ENCODE measurements at places on chromosomes 5 and 9.

DNA sequence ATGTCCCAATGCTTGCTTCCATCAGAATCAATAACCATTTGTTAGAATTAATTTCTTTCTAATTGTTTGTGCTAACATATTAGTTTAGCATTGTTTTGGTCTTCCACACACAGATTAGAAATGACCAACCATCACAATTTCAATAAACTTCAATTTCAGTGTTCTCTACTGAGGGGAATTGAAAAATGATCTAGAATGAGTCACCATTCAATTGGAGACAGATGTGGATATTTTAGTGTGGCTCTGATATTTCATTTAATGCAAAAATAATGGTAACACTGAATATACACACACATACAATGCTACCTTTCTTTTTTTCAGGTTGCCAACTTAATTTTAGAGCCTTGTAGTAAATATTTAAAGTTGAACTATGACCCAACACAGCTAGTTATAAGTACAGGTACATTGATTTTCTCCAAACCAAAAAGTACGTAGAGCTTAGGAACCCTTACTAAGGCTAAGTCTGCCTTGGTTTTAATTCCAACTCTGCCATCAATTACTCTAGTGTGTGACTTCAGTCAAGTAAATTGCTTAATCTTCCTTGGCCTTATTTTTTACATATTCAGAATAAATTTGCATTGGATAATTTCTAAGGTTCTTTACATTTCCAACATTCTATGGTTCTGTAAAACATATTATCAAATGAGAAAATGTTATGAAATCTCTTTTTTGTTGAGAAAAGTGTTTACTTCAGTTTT is 143.9 kb downstream of the DMRTA1 start:
- DNase-seq: no peak

DNA sequence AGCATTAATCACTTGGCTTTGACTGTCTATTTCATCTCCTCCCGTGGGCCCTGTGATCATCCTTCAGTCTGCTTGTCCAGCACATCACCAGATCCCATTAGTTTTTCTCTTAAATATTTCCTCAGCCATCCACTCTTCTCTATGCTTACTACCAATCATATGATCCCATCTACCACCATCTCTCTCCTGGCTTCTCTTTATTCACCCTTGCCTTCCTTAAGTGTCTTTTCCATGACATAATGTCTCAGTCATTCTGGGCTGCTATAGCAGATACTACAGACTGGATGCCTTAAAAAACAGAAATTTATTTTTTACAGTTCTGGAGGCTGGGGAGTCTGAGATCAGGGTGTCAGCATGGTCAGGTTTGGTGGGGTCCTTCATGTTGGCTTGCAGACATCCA is 208.4 kb upstream of the PPP1R2B start:
- no peak for DNase-seq

GRCh38 chr5:77945874-77946273 is 169.7 kb upstream of the TBCA start:
- DNase-seq: no peak

DNA sequence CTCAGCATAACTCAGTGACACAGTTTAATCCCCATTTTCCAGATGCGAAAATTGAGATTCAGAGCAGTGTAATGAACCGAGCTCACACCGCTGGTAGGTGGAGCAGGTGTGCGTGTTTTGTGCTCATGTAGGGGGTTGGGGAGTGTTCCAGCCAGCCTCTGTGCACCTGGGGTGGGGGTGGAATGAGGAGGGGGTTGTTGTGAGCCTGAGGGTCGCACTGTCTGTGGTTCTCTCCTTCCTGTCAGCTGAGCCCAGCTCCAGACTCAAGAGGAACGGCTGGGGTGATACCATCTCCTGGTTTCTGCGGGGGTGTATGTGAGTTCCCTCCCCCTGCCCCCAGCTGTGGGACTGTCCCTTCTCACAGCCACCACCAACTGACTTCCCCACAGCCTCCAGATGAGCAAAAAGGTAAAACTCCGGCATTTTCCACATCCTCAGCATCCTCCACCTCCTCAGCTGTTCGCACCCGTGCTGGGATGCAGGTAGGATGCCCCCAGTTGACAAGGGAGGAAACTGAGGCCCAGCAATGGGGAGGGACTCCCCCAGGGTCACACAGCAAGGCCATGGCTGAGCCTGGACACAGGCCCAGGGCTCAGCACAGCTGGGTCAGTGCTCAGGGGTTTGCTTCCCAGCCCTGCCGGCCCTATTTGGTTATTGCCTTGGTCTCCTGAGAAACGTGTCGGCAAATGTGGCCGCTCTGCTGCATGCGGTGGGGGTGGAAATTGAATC is 2.1 kb downstream of the SH2D3C start:
- peak; percentile 75 for DNase-seq

GRCh38 chr9:112570671-112571167 is 84.1 kb downstream of the KIAA1958 start:
- no peak for DNase-seq

DNA sequence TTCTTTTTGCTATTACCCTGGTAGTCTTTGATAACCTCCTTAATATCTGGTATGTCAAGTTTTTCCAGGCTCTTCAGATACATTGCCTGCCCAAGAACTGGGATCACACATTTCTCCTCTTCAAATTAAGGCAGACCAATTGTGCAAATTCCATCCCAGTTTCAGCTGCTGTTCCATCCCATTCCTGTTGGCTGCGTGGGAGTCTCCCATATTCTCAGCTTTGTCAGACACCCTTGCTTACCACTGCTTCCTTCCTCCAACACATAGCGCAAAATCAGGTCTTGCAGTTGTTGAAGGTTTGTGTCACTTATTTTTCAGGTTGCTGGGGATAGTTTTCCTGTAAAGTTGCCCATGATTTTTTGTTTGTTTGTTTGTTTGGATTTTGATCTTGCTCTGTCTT is 15.2 kb downstream of the HCN1 start:
- DNase-seq: no peak

GRCh38 chr5:105554568-105555169 is 1992.1 kb upstream of the NUDT12 start:
- no peak for DNase-seq

DNA sequence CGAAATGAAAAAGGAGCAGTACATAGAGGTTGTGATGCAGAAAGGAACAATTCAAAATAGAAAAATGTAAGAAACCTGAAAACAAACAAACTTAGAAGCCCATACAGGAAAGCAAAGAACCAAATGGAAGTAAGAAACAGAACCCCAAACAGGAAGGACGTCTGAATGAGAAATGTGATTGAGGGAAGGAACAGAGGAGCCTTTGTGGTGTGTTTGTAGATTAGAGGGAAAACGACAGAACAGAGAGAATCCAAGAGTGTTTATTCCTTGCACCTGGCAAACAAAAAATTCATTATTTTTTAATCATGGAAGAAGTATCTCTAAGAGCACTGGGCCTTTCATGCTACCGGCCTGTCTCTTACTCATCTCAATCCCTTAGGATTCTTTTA is 67.8 kb upstream of the ZSWIM6 start:
- no peak for DNase-seq

DNA sequence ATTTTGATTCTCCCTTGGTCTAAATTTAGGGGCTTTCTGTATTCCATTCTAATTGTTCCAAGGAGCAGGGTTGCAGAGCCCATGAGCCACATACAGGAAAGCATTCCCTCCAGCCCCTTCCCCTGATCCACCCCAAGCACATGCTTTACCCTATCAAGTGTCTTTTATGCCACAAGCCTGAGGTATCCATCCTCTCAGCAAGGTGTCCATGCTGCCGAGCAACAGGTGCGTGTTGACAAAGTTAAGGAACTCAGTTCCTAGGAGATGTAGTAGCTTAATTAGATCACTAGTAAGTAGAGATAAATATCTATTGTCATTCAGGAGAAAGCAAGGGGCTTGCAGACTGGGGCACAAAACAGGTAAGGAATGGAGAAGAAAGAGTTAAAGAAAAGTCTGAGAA is 57.8 kb downstream of the FEM1C start:
- no peak for DNase-seq

GRCh38 chr5:39505363-39505762 is 80.6 kb upstream of the DAB2 start:
- no peak for DNase-seq

- DNase-seq: no peak
Observed at GRCh38 chr9:138049779-138050471, 172.3 kb downstream of the CACNA1B start.

DNA sequence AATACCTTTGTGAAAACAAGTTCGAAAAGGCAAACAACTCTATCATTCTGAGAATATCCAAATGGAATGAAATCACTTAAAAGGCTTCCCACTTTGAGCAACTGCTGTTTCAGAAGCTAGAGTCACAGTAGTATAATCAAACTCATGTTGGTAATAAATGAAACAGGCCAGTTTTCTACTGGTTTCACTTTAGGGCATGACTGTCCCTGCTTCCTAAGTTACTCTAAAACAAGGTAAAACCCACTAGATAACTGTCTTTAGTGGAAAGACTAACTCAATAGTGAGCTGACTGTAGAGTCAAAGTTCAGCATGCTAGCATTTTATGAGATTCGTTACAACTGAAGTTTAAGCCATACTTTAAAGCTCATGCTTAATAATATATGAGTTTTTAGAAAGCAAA is 6.0 kb downstream of the CDC26 start:
- DNase-seq: no peak

- no peak for DNase-seq
Observed at GRCh38 chr9:4174546-4175175, 125.2 kb downstream of the GLIS3 start.

GRCh38 chr9:26725573-26725972 is 167.0 kb downstream of the CAAP1 start:
- no peak for DNase-seq

GRCh38 chr5:88542786-88543185 is 274.1 kb upstream of the TMEM161B start:
- DNase-seq: no peak

DNA sequence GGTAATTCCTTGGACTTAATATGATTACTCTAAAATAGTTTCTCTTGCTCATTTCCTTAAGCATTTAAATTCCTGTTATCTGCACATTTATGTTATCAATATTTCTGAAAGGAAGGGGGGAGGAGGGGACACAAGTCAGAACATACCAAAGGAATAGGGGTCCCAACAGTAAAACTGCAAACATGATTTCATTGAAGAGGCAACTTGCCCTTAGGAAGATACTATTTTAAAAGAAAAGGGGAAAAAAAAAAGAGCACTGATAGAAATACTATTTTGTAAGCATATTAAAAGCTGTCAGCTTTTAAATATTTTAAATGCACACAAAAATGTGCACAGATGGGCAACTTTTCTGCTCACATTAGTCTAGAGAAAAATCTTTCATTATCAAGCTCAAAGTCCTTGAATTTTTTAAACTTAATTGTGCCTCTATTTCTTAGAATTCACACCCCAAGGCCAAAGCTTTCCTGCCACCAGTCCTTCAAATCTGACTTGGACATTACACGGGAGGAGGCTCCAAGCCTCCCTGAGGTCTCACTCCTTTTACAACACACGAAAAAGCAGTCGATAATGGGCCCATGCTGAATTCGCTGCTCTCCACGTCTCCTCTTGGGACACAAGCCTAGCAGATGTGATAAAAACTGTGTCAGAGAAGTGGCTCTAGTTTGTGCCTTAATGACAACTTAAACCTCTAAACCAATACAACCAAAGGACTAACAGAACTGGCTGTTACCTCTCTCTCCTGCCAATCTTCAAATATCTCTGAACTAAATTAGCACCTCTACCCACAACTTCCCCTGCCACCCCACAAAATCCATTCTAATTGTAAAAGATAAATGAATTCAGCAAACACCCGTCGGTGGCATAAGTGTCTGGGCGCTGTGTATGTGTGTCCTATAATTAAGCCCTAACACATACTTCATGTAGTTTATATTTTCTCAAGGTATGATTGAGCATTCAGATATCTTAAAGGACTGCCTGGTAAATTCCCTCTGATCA is 154.3 kb downstream of the DENND1A start:
- DNase-seq: no peak

DNA sequence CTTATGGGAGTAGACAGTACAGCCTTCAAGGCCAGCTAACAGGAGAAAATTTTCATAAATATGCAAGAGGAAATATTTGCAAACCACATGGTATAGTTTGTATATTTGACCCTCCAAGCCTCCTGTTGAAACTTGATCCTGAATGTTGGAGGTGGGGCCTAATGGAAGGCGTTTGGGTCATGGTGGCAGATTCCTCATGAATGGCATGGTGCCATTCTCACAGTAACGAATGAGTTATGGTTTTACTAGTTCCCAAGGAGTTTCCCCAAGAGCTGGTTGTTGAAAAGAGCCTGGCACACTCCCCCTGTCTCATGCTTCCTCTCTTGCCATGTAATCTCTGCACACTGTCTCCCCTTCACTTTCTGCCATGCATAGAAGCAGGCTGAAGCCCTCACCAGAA is 3.3 kb upstream of the PAIP1 start:
- no peak for DNase-seq

GRCh38 chr5:67164856-67165525 is 31.6 kb downstream of the CD180 start:
- DNase-seq: no peak

GRCh38 chr5:165712011-165712410 is 2206.6 kb downstream of the MAT2B start:
- DNase-seq: no peak

- no peak for DNase-seq
Observed at GRCh38 chr9:20227166-20227874, 395.0 kb downstream of the MLLT3 start.

- no peak for DNase-seq
Observed at GRCh38 chr5:158324236-158324635, 465.3 kb upstream of the CLINT1 start.

- no peak for DNase-seq
Observed at GRCh38 chr5:179530069-179530998, 20.0 kb upstream of the RUFY1 start.

All from SK-N-DZ (cell line).